Calu3 (cell line): ENCODE measurements at places on chromosomes 5 and 9. TPM values are rescaled to one million over a fixed set of nuclear protein-coding genes. Genes with fewer than 3 reads are reported as not detected.

Gene TXNDC15
- total RNA-seq: 33.8 and 34.2 TPM in 2 replicates

Gene PFN3
- total RNA-seq: not detected in 2 replicates

Gene DOCK2
- total RNA-seq: not detected in 2 replicates

Gene SLCO6A1
- not detected in 2 replicates for total RNA-seq

Gene TAS2R1
- not detected in 2 replicates for total RNA-seq
